Epithelial cell of esophagus (primary cell): ENCODE measurements at places on chromosomes 6 and 20.

GRCh38 chr6:162974685-162975084 lies 246.9 kb downstream of the PACRG start:
- DNase-seq, result no peak

DNA sequence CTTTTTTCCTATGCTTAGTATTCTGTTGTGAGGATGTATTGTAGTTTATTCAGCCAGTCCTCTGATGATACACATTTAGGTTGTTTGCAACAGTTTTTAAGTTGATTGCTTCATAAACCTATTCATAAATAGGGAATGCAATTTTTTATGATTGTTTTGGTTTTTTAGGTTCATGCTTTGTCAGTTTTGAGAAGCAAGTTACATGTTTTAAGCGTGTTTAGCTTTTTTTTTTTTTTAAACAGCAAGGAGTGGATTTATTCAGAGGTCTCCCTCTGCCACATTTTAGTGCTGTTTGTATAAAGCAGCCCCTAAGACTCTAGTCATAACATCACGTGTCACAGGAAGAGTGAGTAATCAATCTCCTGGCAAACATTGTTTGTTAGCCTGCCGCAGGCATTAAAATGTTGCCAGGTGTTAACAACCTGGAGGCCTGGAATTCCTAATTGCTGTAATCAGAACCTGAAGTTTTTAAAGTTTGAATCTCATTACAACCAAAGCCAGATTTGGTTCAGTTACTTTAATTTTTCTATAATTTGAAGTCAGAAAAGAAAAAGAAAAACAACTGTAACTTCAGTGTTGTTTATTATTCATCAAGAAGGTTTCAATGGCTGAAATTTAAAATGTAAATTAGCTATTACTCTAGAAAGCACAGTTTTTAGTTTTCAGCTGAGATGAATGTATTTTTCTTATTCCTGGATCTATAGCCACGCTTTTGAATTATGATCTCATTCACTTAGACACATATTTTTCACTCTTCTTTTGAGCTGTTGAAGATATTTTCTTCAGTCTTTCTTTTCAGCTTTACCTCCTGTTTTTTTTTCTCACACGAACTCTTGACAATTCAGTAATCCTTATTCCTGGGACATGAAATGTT lies 59.2 kb downstream of the KCNS1 start:
- peak; percentile 95 for DNase-seq

- peak; percentile 44 for DNase-seq
Measured at GRCh38 chr20:1734269-1734858, 76.8 kb upstream of the SIRPG start.

- peak; percentile 73 for DNase-seq
Measured at GRCh38 chr6:3750317-3751076, 1.0 kb downstream of the PXDC1 start.

GRCh38 chr20:33681728-33682353 lies 4.3 kb downstream of the E2F1 start:
- no peak for DNase-seq

DNA sequence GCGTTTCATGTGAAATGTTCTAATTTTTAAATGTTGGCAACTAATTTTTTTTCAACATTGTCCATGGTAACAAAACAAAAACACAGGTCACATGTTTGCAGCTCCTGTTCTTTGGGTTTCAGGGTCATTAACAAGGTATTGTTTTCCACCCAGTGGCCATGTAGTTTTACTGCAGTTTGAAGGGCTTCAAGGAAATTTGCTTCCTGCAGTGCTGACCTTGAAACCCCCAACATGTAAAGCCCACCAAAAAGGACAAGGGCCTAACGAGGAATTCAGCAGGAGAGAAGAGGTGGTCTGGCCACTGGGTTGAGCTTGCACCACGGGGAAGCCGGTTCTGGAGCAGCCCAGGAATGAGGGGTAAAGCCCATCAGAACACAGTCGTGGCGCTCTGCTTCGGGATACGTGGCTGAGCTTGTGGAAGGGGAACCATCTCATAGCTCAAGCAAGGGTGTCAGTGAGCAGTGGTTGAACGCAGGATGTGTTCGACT lies 13.9 kb upstream of the KLHL31 start:
- DNase-seq, result peak; percentile 56

- peak; percentile 85 for DNase-seq
Measured at GRCh38 chr20:11454966-11455799, 462.5 kb upstream of the BTBD3 start.

GRCh38 chr20:40776466-40777457 lies 87.7 kb upstream of the MAFB start:
- no peak for DNase-seq

DNA sequence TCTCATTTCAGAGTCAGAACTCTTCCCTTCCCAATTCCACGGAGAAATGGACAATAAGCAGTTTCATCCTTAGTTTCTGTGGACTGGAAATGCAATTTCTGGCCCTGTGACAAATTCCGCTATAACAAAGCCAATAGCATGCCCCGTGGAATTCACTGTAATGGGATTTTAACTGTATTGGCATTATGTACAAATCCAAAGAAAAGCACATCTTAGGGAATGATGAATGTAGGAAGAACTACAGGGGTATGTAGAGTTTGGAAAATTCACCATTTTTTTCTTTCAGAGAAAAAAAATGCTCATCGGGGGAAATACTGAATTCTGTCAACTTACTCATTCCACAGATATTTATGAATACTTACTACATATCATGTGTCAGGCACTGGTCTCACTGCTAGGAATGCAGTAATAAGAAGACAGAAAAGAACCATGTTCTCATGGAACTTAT lies 43.5 kb downstream of the KIF6 start:
- no peak for DNase-seq

GRCh38 chr20:50191544-50192363 lies 1.1 kb downstream of the CEBPB start:
- peak; percentile 47 for DNase-seq

DNA sequence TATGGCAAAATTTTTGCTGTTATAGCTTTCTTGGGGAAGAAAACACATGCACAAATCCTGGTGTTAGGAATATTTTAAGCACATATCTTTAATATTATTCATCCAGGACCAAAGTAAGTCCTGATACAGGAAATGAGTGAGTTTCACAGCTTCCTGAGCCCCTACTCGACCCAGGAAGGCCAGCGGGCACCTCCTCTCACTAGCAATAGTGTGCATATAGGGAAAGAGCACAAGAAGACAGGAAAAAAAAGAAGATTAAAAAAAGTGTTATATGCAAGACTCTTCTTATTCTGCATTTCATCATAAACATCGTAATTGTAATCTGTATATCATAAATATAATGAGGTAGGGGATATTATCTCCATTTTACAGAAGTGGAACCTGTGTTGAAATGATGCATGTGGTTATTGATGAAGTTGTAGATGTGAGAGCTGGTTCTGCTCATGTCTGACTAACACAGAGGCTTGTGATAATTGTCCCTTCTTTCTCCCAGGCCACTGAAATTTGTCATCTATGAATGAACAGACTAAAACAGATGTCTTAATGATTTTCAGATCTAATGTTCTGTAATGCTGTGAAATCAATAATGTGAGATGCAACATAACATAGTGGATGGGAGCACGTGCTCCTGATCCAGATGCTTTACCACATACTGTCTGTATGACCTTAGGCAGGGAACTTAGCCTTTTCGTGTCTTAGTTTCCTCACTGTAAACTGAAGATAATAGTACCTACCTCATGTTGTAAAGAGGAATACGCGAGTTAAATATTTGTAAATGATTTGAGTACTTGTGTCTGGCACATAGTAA lies 101.2 kb downstream of the MYO6 start:
- peak; percentile 19 for DNase-seq

GRCh38 chr6:157908369-157909281 lies 73.0 kb upstream of the SYNJ2 start:
- DNase-seq, result no peak

DNA sequence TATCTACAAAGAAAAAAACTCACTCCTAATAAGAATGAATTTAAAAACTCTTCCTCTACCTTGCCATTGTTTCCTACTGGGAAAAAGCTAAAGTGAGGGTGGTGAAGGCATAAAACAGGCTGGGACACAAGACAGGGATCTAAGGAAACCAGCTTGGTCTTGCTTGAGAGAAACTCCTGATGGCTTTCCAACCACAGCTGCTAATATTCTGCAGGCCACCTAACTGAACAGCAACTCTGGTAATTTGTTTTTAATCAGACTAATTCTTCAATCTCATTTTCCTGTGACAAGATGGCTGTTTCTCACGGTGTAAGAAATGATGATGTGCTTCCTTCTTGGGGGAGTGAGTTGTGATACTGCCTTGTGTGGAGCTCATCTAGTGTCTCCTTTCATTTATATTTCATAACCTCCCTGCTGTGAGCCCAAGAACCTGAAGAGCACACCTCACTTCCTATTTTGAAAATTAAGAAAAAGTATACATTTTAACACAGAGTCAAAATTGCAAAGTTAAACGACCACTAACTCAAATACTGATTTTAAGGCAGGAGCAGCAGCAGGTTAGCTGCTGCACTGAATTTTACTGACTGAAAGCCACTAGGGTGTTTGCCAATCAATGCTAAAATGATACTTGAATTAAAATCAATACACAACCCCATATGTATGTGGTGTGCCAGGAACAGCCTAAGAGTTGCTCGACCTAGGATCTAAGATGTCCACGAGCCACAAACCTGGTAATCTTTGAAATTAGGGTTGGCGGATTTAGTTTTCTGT lies 58.0 kb downstream of the BACH2 start:
- DNase-seq, result no peak

DNA sequence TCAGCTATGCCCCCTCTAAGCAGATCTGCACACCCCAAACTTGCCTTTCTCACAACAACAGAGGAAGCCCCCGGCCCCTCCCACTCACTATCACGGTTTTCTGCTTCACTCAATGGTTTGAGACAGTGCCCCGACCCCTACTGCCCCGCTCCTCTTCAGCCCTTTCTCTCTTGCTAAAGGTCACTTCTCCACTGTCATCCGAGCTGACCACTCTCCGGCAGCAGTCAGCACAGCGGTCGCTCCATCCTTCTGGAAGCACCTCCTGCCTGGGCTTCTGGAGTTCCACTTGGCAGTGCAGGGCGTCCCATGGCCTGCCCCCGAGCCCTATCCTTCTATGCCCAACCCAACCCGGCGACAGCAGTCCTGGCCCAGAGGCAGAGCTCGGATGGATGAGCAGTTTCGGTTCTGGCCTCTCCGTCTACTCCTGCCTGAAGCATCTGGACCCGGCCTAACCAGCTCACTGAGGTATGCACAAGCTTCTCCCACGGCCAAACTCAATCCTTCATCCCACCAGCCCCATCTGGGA lies 4.1 kb downstream of the CTSZ start:
- no peak for DNase-seq

DNA sequence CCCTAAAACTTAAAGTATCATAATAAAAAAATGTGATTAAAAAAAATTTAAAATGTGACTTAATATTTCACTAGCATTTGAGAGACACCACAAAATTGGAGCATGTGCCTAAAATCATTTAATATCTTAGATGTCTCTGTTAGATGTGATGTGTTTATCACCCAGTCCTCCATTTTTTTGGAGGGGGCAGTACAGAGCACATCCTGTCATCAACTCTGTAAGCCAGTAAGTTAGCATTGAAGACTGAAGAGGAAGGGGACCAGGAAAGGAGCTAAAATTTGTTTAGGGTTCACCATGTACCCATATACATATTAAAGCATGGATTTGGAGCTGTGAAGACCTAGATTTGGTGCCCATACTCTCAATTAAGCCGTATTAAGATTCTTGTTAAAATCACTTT lies 30.7 kb upstream of the ADIG start:
- DNase-seq, result no peak

- DNase-seq, result no peak
Measured at GRCh38 chr20:40584130-40584809, 104.8 kb downstream of the MAFB start.

GRCh38 chr6:7559651-7560385 lies 18.3 kb downstream of the DSP start:
- DNase-seq, result peak; percentile 87

DNA sequence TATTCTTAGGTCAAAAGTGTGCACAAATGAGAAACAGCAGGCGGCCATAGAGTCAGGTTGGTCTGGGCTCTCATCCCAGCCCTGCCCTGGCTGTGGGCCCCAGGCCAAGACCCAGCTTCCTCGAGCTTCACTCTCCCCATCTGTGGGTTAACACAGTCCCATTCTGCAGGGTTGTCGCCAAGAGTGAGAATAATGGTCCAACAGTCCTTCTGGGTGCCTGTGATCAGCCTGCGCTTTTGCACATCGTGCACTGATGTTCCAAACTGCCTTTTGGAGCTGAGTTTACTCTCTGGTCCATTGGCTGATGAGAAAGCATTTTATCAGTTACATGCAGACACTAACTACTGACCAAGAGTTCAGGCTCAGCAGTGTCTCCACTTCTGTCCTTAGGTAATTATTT lies 82.6 kb downstream of the INSM1 start:
- no peak for DNase-seq

GRCh38 chr6:44009425-44010321 lies 117.6 kb downstream of the MRPL14 start:
- peak; percentile 38 for DNase-seq

DNA sequence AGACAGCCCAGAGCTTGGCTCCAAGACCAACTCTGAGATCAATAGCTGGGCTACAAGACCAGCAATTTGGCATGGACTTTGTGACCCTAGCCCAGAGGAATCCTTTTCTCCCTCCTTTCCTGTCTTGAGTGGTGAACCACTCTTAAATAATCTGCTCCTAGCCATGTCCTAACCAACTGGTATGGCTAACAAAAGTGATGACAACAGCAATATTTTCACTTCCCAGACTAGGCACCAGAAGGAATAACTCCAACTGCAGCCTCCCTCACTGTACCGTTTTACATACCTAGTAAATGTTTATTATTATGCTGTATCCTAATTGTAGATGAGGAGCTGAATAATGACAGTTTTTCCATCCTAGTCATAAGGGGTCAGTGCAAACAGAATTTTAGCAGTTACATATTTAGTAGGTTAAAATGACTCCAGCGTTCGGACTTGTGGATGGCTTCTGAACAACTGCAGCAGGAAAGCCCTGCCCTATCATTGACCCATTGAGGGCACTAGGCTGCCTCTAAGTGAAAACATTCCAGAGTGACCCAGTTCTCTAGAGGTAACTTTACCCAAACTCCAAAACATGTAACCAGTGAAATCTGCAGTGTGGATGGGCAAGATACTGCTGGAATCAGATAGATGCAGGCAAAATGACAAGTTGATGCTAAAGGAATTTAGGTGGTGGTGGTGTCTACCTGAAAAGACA lies 77.1 kb downstream of the SH3BGRL2 start:
- no peak for DNase-seq

DNA sequence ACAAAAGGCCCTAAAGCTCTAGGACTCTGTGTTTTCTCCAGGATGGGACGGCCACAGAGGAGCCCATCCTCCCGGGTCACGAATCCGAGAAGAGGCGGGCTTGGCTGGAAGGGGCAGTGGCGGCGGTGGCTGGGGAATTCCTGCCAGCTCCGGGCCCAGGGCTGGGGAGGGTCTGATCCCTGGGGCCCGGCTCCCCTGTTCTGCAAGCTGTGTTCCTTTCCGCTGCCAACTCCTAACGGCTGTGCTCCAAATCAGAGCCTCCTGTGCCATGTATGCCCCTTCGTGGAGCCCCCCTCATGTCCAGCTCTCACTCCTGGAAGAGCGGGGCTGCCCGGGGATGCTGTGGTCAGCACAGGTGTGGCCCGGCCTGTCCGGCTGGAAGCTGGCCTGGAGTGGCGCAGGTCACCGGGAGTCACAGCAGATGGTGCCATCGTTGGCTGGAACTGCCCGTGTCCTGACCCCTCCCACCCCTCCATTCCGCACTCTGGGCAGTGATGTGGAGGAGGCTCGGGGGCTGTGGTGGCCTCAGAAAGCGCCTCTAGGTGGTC lies 88.2 kb upstream of the MPC1 start:
- no peak for DNase-seq

- no peak for DNase-seq
Measured at GRCh38 chr20:48192109-48192508, 406.8 kb upstream of the SULF2 start.

GRCh38 chr20:45426320-45427016 lies 10.5 kb downstream of the PIGT start:
- DNase-seq, result no peak
